ENCODE measurements at places on chromosomes 12 and 14. TPM values are rescaled to one million over a fixed set of nuclear protein-coding genes. Genes with fewer than 3 reads are reported as not detected.

Gene FOXM1
- total RNA-seq: 8.9 TPM

Gene KLRC4
- not detected for total RNA-seq

Gene DAAM1
- 36.7 TPM for total RNA-seq

Gene CHFR
- 55.0 TPM for total RNA-seq

Gene ERP27
- total RNA-seq: 0.06 TPM

Gene MRPL42
- 71.1 TPM for total RNA-seq

Gene RAB5B
- total RNA-seq: 30.6 TPM

Gene FOXG1
- not detected for total RNA-seq

Gene CIROP
- not detected for total RNA-seq

Gene SLC17A8
- not detected for total RNA-seq

Gene SDR39U1
- 11.0 TPM for total RNA-seq

Gene PPP1R3E
- total RNA-seq: 0.81 TPM

Gene KLRF1
- total RNA-seq: 0.16 TPM

Gene MMP19
- total RNA-seq: 1.4 TPM

Gene IFNG-AS1
- not detected for total RNA-seq

Gene GPX2
- total RNA-seq: not detected

Gene SUSD6
- 23.7 TPM for total RNA-seq

Gene HCAR3
- total RNA-seq: not detected

Gene GCH1
- total RNA-seq: 6.0 TPM

Gene MAP3K9
- 0.13 TPM for total RNA-seq

Gene PTCSC3
- not detected for total RNA-seq

Gene CDK17
- total RNA-seq: 186 TPM

Gene FLVCR2
- 1.9 TPM for total RNA-seq

Gene CABP1
- 0.16 TPM for total RNA-seq

Gene DNAJC22
- 0.94 TPM for total RNA-seq

Gene SERPINA3
- total RNA-seq: 0.16 TPM

Gene GLT1D1
- not detected for total RNA-seq

Gene CCDC196
- not detected for total RNA-seq

Gene CATSPERB
- not detected for total RNA-seq

Gene PELI2
- total RNA-seq: 12.1 TPM

Gene EPYC
- total RNA-seq: not detected

Gene RASSF9
- 1.5 TPM for total RNA-seq

Gene STYX
- 23.3 TPM for total RNA-seq

Gene TAS2R9
- 0.13 TPM for total RNA-seq

Gene STYK1
- total RNA-seq: 6.0 TPM

All from bladder microvascular endothelial cell (primary cell).